ENCODE measurements at places on chromosomes 5 and 9. TPM values are rescaled to one million over a fixed set of nuclear protein-coding genes. Genes with fewer than 3 reads are reported as not detected.

The FGF10 gene
- not detected for total RNA-seq

DNA sequence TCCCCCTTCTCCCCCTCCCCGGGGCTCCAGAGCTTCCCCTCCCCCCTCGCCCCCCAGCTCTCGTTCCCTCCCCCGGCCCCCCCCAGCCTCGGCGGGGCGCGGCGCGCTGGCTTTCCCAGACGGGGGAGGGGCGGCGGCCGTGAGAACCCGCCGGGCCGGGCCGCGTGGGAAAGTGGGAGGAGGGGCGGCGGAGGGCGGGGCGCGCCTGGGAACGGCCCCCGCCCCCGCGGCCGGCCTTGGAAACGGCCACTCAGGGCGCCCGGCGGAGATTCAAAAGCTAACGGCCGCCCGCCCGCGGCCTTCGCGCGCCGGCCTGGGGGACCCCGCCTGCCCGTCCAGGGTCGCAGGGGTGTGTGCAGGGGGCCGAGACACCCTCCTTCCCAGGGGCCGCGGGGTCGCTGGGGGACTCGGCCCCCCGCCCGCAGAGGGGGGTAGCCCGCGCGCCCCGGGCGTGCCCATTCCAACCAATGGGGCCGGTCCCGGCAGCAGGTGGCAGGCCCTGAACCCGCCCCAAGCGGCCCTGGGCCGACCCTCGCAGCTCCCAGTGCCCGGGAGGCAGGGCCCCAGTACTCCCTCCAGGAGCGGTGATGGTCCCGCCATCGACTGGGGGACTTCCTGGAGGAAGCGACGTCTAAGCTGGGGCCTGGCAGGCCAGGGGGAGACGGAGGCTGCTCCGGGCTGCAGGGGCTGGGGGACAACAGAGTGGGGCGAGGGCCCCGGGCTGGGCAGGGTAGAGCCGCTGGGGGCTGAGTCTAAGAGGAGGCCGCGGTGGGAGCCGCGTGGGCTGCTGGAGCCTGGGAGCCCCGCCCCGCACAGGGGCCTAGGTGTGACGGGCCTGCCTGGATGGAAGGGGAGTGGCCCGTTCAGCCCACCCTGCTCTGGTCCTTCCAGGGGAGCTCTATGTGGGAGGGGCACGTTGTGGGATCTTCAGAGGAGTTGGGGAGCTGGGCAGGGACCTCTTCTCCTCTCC, 14.2 kb upstream of the NRARP start:
- DNase-seq = peak; percentile 67

The BAG1 gene
- total RNA-seq = 63.8 TPM

The GTF2H2C gene
- 33.4 TPM for total RNA-seq

- no peak for DNase-seq
Observed at GRCh38 chr9:87406543-87407166, 91.0 kb upstream of the DAPK1 start.

GRCh38 chr5:124921694-124922093, 175.3 kb upstream of the ZNF608 start:
- no peak for DNase-seq

GRCh38 chr5:84872768-84873167, 488.1 kb upstream of the EDIL3 start:
- no peak for DNase-seq

The OLFML2A gene
- total RNA-seq = not detected

DNA sequence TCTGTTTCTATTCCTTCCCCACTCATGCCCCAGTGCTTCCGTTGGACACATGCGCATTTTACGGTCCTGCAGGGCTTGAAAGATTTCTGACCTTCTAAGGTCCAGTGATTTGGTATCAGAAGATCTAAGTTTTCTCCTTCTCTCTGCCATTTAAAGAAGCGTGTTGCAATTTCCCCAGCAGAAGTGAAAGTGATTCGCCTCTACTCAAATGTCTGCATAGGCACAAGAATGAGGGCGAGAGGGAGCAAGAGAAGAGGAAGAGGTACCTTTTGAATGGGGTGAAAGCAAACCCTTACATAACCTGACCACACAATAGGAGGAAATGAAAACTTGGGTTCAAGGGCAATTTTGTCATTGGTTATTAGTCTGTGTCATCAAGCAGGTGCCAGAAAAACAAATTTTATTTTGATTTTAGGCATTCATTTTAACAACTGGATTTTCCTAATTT, 31.7 kb upstream of the NR3C1 start:
- DNase-seq = no peak

DNA sequence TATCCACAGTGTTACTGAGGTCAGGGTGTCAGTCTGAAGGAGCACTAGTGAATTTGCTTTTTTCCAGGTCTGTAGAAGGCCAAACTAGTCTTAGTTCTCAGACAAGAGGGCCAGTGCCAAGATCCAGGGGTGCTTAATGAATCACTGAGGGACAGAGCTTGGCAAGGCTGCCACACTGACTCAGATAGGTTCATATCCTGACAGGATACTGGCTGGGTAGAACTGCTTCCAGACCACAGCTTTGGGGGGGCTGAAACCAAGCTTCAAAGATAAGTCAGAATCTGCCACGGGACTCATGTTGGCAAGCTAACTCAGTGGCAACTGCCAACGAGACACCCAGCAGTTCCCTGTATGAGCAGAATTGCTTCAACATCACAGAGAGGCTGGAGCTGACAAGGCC, 1125.4 kb downstream of the EFNA5 start:
- no peak for DNase-seq

GRCh38 chr9:3296536-3296935, 229.3 kb downstream of the RFX3 start:
- no peak for DNase-seq

DNA sequence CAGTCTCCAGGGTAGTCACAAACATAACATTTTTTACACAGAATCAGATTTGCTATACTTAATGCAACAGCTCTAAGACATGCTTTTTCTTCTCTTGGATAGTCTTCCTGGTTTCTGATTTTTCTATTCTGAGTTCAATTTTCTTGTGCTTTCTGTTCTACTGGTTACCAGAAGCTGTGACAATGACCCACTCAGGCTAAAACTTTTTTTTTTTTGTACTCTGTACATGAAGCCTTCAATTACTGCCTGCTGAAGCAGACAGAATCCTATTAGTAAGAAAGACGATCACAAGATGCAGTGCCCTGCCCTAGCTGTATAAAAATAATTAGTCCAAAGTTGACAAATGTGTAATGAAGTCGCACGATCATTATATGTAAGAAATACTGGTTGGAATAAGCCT, 231.1 kb upstream of the TBCA start:
- no peak for DNase-seq

- no peak for DNase-seq
Observed at GRCh38 chr5:40391642-40392041, 288.1 kb upstream of the PTGER4 start.

DNA sequence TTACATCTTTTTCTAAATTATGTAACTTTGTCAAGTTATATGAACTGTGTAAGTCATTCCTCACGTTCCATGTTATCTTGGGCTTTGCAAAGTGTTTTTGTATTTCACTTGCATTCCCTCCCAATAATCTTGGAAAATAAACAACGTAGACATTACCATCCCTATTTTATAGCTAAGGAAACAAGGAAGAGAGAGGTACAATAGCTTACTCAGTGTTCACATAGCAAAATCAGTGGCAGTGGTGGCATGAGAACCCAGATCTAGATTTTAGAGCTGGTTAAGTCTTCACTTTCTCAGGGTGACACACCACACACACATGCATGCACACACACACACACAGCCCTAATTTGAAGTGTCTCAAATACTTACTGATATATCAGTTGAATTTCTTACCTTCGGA, 34.1 kb downstream of the NSA2 start:
- DNase-seq = no peak

- DNase-seq = no peak
Observed at GRCh38 chr5:131530706-131531331, 104.2 kb downstream of the RAPGEF6 start.

DNA sequence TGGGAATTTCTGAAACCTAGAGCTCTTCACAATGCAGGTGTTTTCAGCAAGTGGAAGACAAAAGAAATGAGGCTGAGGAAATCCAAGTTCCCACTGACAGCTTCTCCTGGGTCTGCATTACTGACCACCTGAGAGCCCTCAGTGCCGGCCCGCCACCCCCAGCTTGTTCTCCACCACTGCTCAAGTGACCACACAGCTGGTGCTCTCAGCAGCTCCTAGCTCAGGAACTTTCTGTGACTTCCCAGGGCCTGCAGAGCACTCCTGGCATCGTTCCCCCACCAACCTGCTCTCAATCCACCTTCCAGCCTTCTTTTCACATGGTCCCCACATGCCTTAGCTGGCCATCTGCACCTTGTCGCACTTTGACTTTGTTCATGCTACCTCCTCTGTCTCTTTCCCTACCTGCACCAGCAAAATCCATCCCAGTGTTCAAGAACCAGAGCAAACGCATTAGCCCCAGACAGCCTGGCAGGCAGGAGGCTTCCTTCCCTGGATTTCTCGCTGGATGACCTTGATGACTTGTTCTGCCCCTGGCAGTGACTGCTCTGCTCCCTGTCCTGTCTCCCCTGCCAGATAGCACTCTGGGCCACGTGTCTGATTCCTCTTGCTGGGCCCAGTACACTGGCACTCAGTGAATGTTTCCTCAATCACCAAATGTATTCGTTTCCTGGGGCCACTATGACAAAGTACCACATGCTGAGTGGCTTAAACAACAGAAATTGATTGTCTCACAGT, 35.1 kb upstream of the NANS start:
- no peak for DNase-seq

DNA sequence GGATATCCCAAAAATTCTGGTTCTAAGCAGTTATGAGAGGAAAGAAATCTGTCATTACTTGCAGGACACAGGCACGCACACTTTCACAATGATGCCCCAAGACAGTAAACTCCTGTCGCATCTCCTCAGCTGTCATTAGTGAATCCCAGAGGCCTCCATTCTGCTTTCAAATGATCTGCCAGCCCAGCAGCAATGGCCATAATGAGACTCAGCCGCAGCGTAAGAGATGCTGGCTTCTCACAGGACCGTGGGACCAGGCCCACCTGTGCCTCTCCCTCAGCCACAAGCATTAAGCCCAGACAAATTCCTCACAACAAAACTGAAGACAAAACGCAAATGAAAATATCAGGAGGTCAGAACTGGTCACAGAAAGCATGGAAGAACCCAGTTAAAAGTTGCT, 98.0 kb upstream of the VLDLR start:
- no peak for DNase-seq

Measured in activated naive CD8-positive, alpha-beta T cell treated with anti-CD3 and anti-CD28 coated beads, Interleukin-2, amount 10 ng/mL, durations not matched to agents 7 days and 5 days (primary cell).